ENCODE measurements at places on chromosomes 11 and 22. TPM values are rescaled to one million over a fixed set of nuclear protein-coding genes. Genes with fewer than 3 reads are reported as not detected.

OR2D2 gene
- 0.70 TPM for total RNA-seq

CDCA5 gene
- 6.4 TPM for total RNA-seq

SPA17 gene
- total RNA-seq = 5.5 TPM

CABP7 gene
- not detected for total RNA-seq

MAJIN gene
- total RNA-seq = 0.70 TPM

FGF4 gene
- not detected for total RNA-seq

CD3G gene
- 0.47 TPM for total RNA-seq

GGT1 gene
- total RNA-seq = 44.6 TPM

SEC14L6 gene
- 6.5 TPM for total RNA-seq

OR8B2 gene
- not detected for total RNA-seq

SLC22A12 gene
- total RNA-seq = 4.6 TPM

CHRM1 gene
- not detected for total RNA-seq

OR2AT4 gene
- total RNA-seq = not detected

MYH9 gene
- total RNA-seq = 324 TPM

SCGB1D1 gene
- not detected for total RNA-seq

GRM5 gene
- total RNA-seq = 1.2 TPM

SAA4 gene
- total RNA-seq = not detected

BIK gene
- 1.1 TPM for total RNA-seq

MUC5B gene
- total RNA-seq = 0.12 TPM

CCDC116 gene
- total RNA-seq = 0.35 TPM

CLDN5 gene
- 91.8 TPM for total RNA-seq

FAT3 gene
- 26.1 TPM for total RNA-seq

CLMP gene
- total RNA-seq = 30.9 TPM

FAM180B gene
- 0.70 TPM for total RNA-seq

ASPHD2 gene
- 2.7 TPM for total RNA-seq

IL17REL gene
- total RNA-seq = not detected

ACTN3 gene
- 37.8 TPM for total RNA-seq

TMEM25 gene
- 27.9 TPM for total RNA-seq

THY1 gene
- total RNA-seq = 39.7 TPM

SMIM35 gene
- not detected for total RNA-seq

PRG3 gene
- total RNA-seq = 1.1 TPM

TMEM132A gene
- 55.6 TPM for total RNA-seq

WBP2NL gene
- 7.7 TPM for total RNA-seq

BAIAP2L2 gene
- 4.5 TPM for total RNA-seq

FGF19 gene
- 0.70 TPM for total RNA-seq

GRIK4 gene
- total RNA-seq = 1.4 TPM

GGT5 gene
- 12.1 TPM for total RNA-seq

VSIG10L2 gene
- total RNA-seq = 0.23 TPM

HPX gene
- total RNA-seq = 2.5 TPM

OR52H1 gene
- 2.3 TPM for total RNA-seq

CENPM gene
- 14.2 TPM for total RNA-seq

DERL3 gene
- 2.9 TPM for total RNA-seq

NAT10 gene
- total RNA-seq = 23.8 TPM

EMSY gene
- total RNA-seq = 39.2 TPM

C22orf42 gene
- total RNA-seq = not detected

TECTA gene
- 1.5 TPM for total RNA-seq

FAM83F gene
- 2.5 TPM for total RNA-seq

UBQLN3 gene
- total RNA-seq = 0.82 TPM

RAG2 gene
- total RNA-seq = 0.58 TPM

RAG1 gene
- total RNA-seq = 3.0 TPM

GDPD4 gene
- not detected for total RNA-seq

MMP10 gene
- total RNA-seq = 0.12 TPM

LRRC74B gene
- total RNA-seq = not detected
